Stimulated activated CD8-positive, alpha-beta memory T cell treated with anti-CD3 and anti-CD28 coated beads, Interleukin-15, amount 100 ng/mL, for 1 hour (primary cell): ENCODE measurements at places on chromosomes 6 and 20.

DNA sequence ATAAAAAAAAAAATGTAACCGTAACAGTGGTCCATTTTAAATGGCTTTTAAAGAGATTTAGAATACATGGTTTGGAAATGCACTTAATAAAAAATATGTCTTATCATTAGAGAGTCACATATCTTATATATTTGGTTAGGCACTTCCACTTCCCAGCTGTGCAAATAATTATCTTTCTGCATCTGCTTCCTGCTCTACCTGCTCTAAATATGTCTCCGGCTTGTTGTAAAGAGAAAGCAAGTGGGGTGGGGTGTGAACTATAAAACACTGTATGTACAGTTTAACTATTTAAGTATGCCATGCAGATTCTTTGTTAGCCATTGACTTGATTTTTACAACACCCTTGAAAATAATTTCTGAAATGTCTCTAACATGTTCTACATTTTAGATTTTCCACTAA is 106.3 kb downstream of the NKAIN2 start:
- no peak for DNase-seq

GRCh38 chr6:835476-836160 is 142.7 kb upstream of the EXOC2 start:
- DNase-seq: no peak

- DNase-seq: no peak
Observed at GRCh38 chr6:156021746-156022396, 566.2 kb upstream of the NOX3 start.

DNA sequence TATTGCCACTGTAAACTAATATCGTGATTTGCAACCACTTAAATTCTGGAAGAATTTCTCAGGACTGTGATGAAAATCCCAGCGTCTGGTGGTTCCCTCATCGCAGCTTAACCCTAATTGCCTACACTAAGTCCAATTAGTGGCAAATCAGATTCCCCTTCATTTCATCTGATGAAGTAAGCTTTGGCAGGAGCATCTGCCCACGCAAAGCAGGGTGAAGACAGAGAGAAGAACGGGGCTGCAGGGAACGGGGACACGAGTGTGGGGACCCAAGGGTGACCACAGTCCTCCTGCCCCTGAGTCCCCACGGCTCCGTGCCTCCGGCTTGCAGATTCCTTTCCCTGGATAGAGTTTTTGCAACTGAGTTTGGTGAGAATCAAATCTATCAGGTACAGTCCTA is 159.5 kb downstream of the LY86 start:
- no peak for DNase-seq

DNA sequence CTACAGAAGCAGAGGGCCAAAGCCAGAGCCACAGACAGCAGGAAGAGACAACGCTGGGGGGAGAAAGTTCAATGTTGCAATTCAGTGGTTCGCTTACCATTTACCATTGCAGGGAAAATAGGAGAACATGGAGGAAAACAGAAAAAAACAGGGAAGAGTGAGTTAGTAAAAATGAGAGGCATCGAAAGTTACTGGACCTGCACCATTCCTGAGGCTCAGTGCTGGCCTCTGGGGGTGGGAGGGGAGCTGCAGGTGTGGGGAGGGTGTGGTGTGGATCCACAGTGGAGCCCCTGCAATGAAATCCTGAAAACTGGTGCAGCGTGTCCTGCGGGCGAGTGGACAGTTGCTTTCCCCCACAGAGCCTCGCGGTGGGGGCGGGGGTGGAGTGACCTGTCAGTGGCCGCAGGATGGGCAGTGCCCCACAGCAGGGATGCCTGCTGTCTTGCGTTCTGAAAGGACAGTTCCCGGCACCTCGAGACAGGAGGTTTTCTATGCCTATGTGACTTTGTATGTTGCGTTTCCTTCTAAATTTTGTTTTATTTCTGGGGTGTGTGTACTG is 5.7 kb downstream of the TMEM181 start:
- DNase-seq: no peak

GRCh38 chr6:75085931-75086635 is 119.8 kb downstream of the COL12A1 start:
- DNase-seq: no peak

- no peak for DNase-seq
Observed at GRCh38 chr20:24060851-24061590, 72.4 kb upstream of the GGTLC1 start.

DNA sequence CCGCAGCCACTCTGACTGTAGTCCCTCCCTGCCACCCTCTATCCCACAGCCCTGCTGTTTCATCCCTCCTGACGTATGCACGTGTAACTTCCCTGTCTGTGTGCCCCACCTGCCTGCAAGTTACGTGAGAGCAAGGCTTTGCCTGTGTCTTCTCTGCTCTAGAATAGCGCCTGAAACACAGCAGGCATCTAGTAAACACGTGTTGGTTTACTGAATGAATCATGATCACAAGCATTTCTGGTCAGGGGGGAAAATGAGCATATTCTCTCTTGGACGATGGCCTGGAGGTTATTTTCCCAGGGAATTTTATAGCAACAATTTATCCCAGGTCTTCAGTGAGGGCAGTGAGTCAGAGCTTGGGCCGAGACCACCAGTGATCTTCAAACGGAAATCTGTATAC is 38.3 kb downstream of the PSMG4 start:
- no peak for DNase-seq

DNA sequence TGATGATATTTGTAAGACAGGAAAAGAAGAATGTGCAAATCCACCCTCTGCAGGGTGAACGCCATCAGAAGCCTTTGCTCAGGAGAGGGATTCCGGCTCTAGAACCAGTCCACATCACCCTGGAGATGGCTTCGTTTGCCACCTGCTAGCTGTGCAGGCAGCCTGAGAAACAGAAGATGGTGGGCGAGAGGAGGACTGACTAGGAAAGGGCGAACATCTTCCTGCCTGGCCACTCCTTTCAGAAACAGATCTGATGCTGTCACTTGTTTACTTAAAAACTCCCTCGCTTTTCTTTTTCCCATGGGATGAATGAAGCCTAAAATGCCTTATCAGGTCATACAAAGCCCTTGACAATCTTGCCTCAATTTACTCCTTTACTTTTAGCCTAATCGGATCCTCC is 1.2 kb downstream of the PTPRA start:
- no peak for DNase-seq
